ENCODE measurements at places on chromosomes 1 and 21.

DNA sequence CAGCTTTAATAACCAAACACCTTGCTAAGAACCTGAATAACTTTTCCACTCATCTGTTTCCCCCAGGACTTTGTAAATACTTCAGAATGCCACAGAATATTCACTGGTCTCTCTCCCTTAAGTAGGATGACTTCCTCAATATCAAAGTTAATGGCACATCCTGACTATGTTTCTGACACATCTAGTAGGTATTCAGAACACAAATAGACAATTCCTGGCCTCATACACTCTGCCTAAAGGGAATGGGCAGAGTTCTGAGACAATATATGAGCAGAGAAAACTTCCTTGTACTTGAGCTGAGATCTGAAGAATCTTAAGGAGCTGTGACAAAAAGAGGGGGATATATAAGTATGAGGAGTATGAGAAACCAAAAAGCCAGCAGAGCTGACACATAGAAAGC lies 34.8 kb downstream of the ANKRD13C start:
- DNase-seq = no peak

DNA sequence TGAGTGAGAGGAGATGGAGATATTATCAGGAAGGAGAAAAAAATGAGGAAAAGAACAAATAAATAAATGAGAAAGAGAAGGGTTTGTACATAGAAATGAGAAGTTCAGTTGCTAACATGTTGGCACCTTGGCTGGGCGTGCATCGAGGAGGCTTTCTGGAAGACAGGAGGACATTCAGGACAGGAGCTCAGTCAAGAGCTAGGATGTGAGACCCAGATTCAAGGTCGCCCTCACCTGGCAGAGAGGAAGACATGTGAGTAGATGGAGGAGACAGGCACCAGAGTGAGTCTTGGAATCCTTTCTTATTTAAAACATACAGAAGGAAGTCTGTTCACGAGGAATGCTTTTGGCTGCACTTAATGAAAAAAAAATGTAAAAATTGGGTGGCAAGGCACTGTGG lies 640.9 kb downstream of the NPHP4 start:
- DNase-seq = no peak

DNA sequence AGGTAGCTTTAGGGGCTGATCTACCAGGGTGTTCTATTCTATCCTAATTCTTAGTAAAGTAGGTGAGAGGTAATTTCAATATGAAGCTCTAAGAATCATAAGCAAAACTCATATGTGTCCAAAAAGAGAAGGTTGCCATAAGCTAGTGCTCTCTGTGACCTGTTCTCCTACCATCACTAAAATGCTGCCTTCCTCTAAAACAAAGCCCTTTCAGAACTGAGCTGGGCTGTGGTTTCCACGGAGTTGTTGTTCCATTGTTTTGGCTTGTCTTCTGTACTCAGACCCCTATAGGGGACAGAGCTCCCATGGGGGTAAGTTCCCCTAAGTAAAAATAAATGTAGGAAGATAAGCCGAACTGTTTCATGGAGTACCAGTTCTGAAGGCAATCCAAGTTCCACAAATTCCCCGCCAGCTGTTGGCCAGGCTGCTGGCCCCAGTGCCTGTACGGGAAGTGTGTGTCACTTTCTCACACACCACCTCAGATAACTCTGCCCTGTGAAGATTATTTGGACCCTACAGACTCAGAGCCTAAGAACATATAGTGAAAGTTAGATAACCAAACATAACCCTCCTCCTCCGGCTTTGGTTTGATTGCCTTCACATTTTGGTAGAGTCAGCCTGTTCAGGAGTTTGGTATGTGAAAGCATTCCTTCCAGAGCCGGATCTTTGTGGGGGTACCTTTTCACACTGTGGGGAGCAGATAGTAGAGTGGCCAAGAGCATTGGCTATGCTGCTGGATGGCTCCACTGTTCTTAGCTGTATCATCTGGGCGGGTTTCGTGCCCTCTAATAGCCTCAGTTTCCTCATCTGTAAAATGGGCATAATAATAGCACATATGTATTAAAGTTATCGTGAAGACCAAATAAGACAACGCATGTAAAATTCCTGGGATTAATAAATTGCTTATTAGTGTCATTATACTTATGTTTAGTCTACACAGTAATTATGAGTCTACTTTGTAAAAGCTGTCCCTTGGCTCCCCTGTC lies 10.8 kb downstream of the DPT start:
- no peak for DNase-seq

DNA sequence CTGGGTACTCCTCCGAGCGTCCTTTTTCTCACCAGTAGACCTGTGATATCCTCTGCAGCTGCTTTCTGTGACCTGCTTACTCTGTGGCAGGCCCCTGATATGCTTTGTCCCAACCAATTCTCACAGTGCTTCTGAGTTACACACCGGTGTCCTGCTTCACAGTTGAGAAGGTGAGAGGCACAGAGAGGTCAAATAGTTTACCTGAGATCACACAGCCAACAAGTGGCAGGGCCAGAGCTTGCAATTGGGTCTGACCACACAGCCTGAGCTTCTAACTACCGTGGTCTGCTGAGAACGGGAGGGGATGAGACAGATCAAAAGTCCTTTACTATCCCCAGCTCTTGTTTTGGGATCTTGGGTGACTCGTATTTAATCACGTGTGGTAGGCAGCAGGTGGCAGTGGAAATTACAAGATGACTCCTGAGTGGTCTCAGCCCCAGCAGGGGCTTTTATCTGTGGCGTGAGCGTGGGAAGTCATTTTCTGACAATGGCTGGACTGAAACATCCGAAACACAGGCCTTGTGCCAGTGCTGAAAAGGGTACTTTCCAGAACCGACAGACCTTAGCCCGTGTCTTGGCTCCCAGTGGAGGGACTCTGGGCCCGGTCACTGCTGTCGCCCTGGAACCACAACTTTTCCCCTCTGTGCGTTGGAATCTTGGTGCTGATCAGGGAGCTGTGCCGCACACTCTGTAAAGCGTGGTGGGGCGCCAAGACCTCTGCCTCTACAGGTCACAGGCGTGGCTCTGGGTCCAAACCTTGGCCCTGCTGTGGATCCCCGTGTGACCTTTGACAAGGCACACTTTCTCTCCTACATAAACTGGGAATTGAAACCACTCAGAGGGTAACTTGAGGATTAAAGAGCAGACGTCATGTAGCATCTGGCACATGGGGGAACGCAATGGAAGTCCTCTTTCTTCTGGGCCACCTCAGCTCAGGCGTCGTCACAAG lies 11.9 kb downstream of the THEMIS2 start:
- DNase-seq = no peak

DNA sequence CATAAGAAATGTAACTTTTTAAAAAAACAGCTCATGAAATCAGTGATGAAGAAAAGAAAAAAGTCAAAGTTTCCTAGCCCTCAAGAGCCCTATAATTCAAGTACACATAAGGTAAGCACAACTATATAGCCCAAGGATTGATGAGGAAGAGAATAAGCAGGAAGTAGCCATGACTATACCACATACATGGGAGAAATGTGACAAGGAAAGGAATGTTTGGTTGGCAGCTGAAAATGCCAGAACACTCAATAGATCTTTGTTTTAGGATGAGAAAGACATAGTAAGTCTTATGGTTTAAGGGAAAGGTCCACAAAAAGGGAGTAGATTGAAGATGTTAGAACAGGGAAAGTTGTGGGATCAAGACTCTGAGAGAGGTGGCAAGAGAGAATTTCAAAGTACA lies 5.7 kb downstream of the DOCK7 start:
- DNase-seq = no peak

DNA sequence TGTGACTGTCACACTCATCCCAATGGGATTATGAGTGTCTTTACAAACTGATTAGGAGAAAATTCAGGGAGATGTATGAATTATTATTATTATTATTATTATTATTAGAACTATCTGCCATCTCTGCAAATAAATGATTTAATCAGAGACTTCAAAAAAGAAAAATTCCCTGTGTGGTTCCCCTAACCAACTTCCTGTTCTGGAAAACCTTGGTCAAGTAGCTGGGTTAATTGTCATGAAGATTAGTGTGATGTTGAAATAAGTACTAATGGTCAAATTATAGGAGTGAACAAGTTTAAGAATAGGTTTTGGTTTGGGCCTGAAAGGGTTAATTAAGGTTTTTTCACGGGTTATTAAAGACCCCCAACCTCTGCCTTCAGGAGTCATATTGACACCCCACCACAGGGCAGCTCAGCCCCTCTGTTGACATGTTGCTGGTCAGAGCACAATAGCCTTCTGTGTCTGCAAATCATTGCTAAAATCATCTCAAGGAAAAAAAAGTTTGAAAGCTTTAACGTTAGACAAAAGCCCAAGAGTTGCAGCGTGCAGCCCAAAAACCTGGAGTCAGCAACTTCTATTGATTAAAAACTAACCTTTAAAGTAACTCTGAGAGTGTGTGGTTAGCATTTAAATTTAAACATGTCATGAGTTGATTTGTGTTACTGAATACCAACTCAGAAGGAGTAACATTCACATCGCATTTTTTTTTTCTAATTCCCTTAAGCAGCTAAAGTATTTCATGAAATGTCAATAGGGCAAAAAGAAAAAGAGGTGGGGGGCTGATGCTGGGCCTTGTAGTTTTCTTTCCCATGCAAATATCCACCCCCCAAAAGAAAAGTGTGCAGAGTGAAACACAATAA lies 272.5 kb downstream of the TM2D1 start:
- DNase-seq = no peak

DNA sequence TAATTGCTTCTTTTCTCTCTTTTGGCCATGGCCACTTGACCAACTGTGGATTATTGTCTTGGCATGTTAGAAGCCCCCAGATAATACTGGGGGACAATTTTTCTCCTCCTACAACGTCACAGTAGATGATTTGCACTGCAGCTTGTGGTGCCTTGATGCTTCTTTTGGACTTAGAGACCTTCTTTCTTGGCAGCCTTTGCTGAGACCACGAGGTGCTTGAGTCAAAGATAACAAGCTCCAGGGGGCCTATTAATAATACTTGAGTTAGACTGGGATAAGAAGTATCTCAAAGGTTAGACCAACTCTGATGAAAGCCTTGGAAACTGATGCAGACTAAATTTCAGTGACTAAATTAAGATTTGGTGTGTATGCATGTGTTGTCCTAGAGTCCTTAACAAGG lies 3.2 kb downstream of the PPP1R12B start:
- no peak for DNase-seq

DNA sequence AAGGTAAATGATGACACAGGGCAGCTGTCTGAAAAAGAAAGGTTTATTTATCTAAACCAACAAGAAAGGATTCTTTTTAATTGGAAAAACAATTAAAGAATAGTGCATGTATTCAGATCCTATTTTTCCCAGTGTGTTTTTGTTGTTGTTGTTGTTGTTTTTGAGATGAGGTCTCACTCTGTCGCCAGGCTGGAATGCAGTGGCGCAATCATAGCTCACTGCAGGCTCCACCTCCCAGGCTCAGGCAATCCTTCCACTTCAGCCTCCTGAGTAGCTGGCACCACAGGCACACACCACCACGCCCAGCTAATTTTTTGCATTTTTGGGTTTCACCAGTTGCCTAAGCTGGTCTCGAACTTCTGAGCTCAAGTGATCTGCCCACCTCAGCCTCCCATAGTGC lies 22.1 kb downstream of the NEK2 start:
- no peak for DNase-seq

DNA sequence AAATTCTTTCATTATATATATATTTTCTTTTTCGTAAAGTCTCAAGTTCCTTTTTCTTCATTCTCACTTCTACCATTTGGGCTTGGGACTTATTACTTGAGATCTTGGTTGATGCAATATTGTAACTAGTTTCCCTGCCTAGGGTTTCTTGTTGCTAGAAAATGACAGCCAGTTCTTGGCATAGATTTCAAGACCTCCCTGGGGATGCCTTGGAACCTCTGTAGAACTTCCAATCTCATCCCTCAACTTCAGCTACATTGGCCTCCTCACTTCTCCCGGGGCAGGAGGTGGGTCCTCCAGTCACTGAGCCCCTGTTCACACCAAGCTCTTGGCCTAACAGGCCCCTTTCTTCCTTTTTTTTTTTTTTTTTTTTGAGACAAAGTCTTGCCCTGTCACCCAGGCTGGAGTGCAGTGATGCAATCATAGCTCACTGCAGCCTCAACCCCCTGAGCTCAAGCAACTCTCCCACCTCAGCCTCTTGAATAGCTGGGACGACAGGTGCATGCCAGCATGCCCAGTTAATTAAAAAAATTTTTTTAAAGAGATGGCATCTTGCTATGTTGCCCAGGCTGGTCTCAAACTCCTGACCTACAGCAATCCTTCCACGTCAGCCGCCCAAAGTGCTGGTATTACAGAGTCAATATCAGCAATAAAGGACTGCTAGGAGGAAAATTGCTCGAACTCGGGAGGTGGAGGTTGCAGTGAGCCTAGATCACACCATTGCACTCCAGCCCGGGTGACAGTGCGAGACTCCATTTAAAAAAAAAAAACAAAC lies 33.1 kb downstream of the MAP3K7CL start:
- DNase-seq = no peak

All from stimulated activated CD4-positive, alpha-beta T cell treated with anti-CD3 and anti-CD28 coated beads, Interleukin-4, amount 100 ng/mL, for 24 hours (primary cell).